GDM1 (cell line): ENCODE measurements at places on chromosomes 16 and 17.
A peak's percentile ranks its signal among the peaks of the same experiment; 100 is the strongest.

DNA sequence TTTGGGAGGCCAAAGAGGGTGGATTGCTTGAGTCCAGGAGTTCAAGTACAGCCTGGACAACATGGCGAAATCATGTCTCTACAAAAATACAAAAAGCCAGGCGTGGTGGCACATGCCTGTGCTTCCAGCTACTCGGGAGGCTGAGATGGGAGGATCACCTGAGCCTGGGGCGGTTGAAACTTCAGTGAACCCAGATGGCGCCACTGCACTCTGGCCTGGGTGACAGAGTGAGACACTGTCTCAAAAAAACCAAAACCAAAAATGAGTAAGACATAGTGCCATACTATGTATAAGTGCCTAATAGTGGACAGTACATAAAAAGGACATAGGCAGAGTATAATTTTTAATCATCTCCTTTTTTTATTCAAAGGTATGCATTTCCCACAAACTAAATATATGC, 4.0 kb downstream of the CTC1 start:
- no peak for DNase-seq

DNA sequence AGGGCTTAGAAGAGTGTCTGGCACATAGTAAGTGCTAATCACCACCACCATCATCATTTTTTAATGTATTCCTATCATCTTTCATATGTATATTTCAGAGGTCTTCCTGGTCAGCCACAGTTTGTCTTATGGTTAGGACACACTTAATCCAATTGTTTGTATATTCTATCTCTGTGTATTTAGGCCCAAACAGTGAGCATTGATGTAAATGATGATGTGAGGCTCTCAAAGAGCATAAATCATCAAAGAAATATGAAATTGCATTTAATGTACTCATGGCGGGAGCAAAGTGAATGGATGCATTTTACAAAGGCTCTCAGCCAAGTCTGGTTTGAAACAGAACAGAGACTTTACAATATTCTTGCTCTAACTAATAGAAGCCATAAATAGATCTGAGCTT, 24.1 kb upstream of the MPHOSPH6 start:
- DNase-seq: no peak

DNA sequence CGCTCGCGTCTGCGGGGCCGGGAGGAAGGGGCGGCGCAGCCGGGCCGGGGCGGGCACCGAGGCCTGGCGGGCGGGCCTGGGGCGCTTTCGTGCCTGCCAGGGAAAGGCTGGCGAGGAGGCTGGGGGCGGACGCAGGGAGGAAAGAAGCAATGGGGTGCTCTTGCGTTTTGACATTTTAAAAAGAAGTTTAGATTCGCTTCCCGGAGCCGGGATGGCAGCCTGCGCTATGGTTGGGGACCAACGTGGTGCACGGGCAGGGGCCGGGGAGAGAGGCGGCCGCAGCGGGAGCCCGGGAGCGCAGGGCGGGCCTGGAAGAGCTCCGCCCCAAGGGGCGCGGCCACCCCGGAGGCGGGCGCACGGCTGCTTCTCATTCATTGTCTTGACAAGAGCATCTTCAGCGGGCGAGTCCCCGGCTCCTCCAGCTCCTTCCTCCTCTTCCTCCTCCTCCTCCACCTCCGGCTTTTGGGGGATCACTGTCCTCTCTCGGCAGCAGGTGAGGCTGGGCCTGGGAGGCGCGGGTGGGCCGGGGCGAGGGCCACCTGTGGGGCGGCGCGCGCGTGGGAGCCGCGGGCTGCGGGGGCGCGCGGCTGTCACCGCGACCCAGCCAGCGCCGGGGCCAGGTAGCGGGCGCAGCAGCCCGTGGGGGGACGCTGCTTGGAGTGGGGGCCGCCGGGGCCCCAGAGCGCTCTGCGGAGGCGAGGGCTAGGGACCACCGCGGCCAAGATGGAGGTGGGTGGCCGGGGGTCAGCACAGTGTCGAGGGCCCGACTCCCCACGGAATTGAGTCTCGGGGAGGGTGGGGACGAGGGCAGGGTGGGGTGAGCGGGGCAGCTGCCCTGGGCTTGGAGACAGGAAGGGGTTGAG, at the start of gene CORO1A:
CORO1A (plus strand) TSS at position 370 of the 863 bp plus-strand sequence. CDS start 1,608 bp downstream, outside the sequence.
- peak; percentile 80 for DNase-seq

DNA sequence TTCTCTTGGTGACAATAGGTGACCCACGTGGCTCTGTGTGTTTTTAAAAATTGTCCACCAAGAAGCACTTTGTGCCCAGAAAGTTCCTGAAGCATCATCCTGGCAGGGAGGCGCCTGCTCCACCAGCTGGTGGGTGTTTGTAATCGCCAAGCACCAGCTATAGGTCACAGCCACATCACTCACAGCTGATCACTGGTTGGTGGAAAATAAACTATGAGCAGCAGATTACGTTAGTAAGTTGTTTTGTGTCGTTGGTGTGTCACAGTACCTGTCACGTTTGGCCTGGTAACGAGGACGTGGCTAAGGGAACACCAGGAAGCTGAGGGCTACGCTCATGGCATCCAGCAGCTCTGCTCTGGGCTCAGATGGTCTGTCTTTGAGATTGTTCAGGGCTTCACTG, 10.1 kb downstream of the MRM3 start:
- DNase-seq: no peak

DNA sequence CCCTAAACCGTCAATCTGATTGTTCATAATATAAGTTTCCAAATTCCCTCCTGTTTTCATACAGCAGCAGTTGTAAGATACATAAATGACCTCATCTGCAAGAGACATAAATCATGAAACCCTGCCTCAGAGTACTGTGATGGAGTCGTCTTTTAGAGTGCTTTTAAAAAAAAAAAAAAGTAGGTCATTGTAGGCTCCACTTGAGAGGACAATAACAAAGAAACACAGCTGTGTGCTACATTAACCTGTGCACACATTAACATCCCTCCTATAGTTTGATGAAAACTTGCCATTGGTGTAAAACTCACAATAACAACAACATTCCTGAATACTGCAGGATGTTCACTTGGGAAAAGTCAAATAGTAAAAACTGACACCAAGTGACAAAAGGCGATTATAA, 56.5 kb downstream of the XPO6 start:
- no peak for DNase-seq

DNA sequence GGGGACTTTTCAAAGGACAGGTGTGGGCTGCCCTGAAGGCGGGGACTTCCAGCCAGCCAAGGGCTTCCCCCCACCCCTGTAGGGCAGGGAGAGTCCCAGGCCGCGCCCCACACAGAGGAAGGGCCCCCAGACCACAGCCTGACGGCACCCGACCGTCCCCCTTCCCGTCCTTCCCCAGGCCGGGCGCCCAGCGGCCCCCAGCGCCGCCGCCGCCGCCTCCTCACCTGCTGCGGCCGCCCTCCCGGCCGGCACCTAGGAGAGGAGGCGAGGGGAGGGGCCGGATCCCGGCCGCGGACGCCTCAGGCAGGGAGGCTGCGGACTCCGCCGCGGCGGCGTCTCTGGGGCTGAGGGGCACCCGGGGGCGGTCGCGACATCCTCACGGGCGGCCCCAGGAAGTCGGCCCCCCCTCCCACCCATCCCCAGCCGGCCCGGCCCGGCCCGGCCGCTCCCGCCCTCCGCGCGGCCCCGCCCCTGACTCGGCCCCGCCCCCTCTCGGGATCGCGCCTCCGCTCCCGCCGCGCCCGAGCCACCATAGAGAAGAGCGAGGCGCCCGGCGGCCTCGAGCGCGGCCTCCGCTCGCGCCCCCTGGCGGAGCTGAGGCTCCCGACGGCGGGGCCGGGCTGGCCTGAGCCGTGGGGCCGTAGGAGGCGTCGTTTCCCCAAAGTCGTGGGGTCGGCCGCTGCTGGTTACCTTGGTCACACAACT, 25.5 kb upstream of the RFFL start:
- peak; percentile 88 for DNase-seq

DNA sequence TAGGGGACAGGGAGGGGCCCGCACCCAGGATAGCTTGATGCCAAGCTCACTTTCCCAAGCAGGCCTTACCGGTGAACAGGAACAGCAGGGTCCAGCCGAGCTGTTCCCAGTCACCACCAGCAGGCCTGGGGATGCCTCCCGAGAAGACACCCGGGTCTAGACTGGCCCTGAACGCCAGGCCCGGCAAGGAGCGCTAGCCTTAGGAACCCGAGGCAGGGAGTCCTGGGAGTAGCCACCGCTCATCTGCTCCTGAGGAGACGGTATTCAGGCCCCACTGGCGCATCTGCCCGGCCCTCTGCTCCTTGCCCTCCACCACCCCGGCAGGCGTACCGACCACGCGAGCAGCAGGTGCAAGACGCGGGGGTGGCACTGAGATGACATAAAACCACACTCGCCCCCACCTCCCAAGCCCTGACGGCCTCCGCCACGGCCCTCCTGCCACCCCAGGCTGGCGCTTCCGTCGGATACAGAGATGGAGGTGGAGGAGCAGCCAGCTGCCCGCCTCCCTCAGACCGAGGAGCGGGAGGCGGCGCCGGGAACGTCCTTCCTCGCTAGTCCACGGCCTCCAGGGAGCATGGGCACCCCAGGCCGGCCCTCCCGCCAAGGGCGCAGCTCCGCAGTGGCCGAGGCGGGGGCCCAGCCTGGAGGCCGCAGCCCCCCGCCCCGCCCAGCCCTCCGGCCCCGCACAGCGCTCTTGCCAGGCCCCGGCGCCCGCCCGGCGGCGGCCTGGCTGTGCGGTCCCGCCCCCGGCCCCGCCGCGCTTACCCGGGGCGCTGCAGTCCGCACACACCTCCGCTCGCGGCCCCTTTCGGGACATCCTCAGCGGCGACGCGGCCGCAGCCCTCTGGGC, 661 bp downstream of the GIT1 start:
- no peak for DNase-seq

- DNase-seq: no peak
Observed at GRCh38 chr17:72126575-72127486, 6.0 kb downstream of the SOX9 start.
